ENCODE measurements at places on chromosomes 12 and 14.

GRCh38 chr14:23181946-23182345 is 1.5 kb downstream of the SLC7A8 start:
- DNase-seq, result no peak

DNA sequence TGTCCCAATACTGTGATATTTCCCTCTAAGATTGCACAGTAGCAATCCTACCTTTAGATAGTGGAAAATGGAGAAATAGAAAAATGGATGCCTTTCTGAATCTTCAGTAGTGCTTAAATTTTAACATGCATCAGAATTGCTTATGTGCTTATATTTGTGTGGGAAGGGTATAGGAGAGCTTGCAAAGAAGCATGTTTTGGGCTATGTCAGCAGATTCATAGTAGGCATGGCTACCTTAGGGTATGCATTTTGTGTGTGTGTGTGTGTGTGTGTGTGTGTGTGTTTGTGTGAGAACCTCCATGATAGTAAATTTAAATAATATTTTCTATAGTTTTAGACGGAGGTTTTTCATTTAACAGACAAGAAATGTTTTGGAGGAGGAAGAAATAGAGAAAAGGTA is 38.3 kb downstream of the NEUROD4 start:
- DNase-seq, result no peak

DNA sequence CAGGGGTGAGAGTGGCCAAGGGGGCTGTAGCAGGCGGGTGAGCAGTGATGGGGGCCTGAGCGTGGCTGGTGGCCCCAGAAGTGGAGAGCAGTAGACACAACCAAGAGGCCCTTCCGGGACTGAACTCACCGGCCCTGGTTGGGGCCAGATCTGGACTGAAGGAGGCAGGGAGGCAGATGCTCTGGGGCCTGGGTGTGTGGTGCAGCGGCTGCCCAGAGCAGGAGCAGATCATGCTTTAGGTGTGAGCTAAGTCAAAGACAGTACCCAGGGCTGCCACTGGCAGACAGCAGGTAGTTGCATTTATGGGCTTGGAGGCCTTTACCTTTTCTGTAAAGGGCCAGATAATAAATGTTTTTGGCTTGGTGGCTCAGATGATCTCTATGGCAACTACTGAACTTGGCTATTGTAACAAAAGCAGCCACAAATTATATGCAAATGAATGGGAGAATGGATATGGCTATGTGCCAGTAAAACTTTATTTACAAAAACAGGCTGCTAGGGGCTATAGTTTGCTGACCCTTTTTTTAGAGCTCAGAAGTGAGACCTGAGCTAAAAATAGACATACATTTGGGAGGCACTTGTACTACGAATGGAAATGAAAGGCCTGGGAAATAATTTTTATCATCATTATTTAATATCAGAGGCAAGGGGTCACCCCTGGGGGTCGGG is 25.6 kb downstream of the SETD1B start:
- DNase-seq, result no peak

GRCh38 chr14:34742270-34743115 is 28.1 kb upstream of the CFL2 start:
- no peak for DNase-seq

DNA sequence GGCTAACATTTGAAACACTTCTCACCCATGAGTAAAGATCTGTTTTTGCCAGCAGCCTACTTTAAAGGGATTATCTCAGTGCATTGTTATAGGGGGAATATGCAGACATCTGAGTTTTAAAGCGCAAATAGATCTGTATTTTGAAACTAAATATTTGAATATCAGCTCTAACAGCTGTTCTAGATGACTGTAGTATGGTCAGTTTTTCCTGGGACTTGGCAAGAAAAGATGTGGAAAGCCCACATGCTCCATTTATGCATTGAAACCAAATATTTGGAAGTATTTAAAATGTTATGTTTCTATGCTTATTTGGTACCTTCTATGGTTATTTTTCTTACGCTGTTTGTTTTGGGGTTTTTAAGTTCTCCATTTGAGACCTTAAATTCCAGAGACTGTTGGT is 41.7 kb downstream of the RIC8B start:
- no peak for DNase-seq

DNA sequence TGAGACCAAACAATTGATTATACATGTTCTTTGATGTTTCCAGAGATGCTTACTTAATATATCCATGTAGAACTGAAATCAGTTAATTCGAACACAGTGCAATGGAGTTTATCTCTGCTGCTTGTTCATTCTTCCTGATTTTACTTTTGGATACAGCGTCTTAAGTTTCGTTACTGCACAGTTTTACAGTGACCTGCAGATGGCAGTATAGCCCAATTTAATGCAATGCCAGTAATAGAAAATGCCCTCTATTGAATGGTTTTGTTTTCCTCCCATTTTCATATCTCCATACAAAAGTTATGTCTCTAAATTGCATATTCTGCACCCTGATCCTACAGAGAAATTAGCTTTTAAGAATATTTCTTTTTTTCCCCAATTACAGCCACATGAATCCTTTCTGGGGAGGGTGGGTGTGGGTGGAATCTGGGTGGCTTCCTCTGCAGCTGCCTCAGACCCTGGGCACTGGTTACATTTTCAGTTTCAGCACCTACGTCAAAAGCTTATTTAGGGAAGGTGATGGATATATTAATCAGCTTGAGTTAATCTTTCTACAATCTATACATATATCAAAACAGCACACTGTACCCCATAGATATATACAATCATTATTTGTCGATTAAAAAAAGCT is 101.1 kb upstream of the DCD start:
- peak; percentile 49 for DNase-seq

- DNase-seq, result peak; percentile 65
Measured at GRCh38 chr12:2053691-2054090, 904 bp downstream of the CACNA1C start.

GRCh38 chr12:21551841-21552465 is 25.9 kb downstream of the SPX start:
- peak; percentile 51 for DNase-seq

- no peak for DNase-seq
Measured at GRCh38 chr12:131130311-131130911, 176.7 kb downstream of the ADGRD1 start.

GRCh38 chr12:3492793-3493042 is 1.7 kb downstream of the PRMT8 start:
- peak; percentile 38 for DNase-seq

- no peak for DNase-seq
Measured at GRCh38 chr14:53020193-53020932, 69.5 kb upstream of the FERMT2 start.

- DNase-seq, result no peak
Measured at GRCh38 chr14:31945074-31945613, 132.0 kb upstream of the ARHGAP5 start.

GRCh38 chr12:116295327-116296263 is 18.1 kb upstream of the MED13L start:
- no peak for DNase-seq

GRCh38 chr12:24780697-24781368 is 168.1 kb downstream of the BCAT1 start:
- no peak for DNase-seq

- DNase-seq, result no peak
Measured at GRCh38 chr12:29625359-29625953, 128.0 kb upstream of the OVCH1 start.

DNA sequence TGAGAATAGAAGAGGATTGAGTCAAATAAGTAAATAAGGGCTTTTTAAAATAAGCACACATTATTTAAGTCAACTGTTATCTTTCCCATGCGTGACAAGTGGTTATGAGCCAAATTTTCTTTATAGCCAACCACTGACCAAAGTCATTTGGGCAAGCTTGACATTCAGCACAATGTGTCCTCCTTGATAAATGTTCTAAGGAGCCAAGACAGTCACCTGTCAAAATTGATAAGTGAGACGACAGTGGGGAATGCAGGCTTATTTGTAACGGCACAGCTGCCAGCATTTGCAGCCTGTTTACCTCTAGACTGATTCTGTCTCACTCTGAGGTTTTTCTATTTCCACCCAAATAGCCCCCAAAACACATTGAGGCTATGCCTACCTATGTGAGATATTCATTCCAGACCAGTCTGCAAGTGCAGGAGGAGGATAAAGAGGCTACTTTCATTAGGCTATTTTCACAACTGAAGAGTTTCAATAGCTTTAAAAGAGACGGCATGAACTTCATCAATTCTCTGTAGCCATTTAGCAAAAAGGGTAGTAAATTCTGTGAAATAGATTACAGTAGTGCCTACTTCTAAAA is 339.5 kb downstream of the PDZRN4 start:
- DNase-seq, result no peak

DNA sequence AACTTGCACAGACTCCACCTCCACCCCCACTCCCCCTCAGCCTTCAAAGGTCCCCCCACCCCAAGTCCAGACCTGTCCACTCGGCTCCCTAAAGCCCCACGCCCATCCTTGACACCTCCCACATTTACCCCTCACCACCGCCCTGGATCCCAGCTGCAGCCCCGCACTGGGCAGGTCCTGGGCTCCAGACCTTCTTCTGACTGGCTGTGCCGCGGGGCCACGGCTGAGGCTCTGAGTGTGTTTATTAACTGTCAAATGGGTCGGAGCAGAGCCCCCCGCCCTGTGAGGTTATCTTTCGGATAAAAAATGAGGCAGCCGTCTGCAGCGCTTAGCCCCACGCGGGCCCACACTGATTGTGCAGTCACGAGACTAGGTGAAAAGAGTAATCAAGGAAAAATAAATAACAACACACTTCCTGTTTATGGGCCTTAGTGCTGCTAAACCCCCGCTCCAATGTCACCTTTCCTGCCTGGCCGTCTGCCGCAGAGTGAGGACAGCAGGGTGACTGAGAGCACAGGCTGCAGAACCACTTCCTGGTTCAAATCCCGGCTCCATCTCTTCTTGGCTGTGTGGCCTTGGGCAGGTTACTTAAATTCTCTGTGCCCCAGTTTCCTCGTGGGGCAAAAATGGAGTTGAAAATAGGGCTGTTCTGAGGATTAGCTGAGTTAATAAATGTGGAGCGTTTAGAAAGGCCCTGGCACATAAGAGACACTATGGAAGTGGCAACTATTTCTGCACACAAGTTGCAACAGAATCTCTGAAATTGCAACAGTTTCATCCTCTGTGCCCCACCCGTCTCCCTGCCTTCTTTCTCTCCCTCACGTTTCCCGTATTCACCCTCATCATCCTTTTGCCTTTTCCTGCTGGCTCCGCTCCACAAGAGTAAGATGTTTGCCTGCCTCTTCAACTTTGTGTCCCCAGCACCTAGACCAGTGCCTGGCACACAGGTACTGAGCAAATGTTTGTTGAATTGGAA is 9.4 kb downstream of the SETD1B start:
- DNase-seq, result no peak

DNA sequence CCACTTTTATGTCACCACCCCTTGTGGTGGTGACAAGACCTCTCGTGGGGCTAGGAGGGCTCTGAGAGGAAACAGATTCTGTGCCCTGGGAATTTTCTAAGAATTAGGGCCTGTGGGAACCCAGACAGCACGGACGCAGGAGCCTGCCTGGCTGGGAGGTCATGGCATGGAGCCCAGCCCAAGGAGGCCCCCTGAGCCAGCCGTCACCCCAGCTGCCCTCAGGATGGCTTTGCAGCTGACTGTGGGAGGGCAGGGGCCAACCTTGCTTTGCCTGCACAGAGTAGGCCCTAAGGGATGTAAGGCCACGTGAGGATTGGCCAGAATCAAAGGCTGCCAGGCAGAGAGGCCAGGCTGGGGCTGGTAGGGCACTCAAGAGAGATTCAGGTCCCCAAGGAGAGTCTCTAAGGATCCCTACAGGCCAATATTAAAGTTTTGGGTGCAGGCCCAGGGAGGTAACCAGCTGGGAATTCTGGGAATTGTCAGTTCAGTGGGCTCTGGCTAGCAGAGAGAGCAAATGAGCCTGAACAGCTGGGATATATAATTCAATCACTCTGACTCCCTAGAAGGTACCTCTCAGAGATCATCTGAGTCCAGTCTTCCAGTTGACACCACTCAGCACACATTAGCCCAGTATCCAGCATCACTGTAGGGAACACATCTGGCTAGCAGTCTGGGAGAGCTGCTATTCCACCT is 6.4 kb downstream of the LTBP2 start:
- DNase-seq, result no peak

GRCh38 chr12:28409892-28410291 is 219.6 kb downstream of the CCDC91 start:
- no peak for DNase-seq

GRCh38 chr12:105832021-105832420 is 306.7 kb downstream of the NUAK1 start:
- DNase-seq, result no peak

DNA sequence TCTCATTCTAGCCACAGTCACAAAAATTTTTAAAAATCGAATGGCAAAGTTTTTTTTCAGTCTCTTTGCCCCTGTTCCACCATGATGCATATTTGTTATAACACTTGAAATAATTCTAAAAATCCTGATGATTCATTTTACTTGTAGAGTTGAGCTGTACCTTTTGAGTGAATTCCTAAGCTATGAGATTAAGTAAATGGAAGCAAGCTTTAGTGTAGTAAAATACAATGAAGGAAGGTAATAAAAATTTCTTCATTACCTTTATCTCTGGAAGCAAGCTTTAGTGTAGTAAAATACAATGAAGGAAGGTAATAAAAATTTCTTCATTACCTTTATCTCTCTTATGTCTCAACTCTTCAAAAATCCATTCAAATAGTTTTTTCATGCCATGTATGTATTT is 46.1 kb downstream of the TMTC3 start:
- no peak for DNase-seq

DNA sequence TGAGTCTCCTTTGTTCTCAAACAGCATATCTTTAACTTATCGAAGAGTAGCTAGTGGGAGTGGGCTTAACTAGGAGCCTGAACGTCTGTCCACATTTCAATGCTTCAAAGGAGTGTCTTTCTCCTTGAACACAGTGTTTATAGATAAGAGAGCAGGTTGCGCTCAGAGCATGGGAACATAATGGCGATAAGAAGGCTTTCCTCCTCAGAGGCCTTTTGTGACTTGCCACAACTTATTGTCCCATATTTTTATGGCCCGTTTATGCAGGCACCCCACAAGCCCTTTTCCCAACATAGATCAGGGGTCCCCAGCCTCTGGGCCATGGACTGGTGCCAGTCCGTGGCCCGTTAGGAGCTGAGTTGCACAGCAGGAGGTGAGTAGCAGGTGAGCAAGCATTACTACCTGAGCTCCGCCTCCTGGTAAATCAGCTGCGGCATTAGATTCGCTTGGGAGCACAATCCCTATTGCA is 2.6 kb upstream of the DDX47 start:
- no peak for DNase-seq

DNA sequence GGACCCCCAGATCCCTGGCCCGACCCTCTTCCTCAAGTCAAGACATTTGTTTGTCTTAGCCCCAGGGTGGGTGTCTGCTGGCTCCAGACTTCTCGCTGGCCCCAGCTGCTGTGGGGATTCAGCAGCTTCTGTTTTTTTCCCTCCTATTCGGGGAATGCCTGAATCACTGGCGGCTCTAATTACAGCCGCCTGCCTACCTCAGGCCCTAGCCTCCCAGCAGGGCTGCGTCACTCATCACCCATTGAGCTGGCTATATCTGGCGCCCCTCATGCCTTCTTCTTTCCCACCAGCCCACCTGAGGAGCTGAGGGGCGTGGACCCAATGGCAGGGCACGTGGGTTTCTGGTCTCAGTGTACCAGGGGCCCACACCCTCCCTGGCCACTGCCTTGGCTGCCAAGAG is 10.1 kb downstream of the KRT80 start:
- no peak for DNase-seq

DNA sequence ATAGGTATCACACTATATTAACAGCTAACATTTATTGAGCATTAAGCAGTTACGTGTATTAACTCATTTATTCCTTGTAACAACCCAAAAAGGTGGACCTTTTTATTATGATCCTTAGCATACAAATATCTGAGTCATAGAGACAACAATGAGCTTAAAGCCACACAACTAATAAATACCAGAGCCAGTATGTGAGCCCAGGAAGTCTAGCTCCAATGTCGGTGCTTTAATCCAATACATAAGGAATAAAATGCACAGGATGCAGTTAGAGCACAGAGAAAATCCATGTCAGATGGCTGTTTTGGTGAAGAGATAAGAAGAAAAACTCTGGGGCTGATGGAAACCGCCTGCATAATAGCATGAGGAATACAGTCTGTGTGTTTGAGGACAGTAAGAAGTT is 888.6 kb downstream of the TMTC2 start:
- no peak for DNase-seq
